ENCODE measurements at places on chromosomes 2 and 18.

DNA sequence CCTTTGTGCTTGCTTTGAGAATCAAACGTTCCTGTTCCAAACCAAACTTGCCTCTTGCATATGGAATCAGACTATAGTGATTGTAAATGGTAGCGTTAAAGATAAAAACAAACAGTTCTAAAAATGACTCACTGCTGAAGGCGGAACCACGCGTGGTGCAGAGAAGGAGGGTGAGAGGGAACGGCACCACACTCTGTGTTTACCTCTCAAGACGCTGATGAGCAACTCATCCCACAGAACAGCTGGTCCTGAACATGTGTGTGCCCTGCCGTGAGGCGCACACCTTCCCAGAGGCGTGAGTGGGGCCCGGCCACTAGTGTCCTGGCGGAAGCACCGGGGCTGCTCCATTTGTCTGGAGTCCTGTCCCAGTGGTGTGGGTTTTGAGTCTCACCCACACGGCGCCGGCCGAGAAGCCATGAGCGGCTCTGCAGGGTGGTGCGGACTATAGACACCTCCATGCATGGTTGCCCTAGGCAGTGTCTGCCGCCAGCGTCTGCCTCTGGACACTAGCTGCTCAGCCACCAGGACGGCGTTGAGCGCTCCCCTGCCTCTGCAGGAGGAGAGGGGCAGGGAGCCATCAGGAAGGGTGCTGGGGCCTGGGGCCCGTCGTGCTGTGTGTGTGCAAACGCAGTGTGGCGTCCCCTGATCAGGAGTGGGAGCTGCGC is 52.1 kb downstream of the NFATC1 start:
- no peak for DNase-seq

GRCh38 chr18:8788503-8789429 is 83.4 kb downstream of the MTCL1 start:
- no peak for DNase-seq

GRCh38 chr2:240435457-240435947 is at the start of gene GPC1:
Gene GPC1 (plus strand): TSS chr2:240435663. CDS start chr2:240435919, 256 bp downstream.
- DNase-seq: peak; percentile 74

DNA sequence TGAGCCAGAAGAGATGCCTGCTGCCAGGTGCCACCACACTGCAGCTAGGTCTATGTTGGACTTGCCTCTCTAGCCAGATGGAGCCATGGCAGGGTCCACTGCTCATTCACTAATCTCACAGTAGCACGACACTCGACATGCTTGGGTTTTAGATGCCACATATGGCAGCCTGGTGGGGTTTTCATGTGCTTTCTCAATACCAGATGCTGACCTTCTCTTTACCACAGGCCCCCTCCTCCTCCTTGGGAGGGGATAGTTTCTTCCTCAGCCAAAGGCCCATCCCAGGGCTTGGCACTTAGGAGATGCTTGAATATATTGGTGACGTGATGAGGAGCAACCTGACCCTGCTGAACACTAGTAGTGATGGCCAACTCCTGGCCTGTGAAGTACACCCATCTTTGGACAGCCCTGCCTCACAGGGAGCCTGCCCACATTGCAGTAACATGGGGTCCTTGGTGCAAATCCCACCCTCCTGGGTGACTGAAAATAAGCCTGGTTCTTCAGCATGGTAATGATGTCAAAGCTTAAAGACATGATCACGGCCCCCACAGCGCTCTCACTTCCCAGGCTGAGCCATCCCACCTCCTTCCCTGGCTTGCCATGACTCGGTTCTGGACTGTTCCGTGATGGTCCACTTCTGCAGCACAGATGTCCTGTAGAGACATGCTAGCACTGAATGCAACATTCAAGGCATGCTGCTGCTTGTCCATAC is 227.5 kb downstream of the SH3RF3 start:
- DNase-seq: no peak

- no peak for DNase-seq
Measured at GRCh38 chr2:32977228-32977758, 30.5 kb downstream of the LTBP1 start.

- DNase-seq: peak; percentile 23
Measured at GRCh38 chr2:75466708-75467311, 93.9 kb downstream of the EVA1A start.

- DNase-seq: no peak
Measured at GRCh38 chr18:7683753-7684152, 116.6 kb downstream of the PTPRM start.

DNA sequence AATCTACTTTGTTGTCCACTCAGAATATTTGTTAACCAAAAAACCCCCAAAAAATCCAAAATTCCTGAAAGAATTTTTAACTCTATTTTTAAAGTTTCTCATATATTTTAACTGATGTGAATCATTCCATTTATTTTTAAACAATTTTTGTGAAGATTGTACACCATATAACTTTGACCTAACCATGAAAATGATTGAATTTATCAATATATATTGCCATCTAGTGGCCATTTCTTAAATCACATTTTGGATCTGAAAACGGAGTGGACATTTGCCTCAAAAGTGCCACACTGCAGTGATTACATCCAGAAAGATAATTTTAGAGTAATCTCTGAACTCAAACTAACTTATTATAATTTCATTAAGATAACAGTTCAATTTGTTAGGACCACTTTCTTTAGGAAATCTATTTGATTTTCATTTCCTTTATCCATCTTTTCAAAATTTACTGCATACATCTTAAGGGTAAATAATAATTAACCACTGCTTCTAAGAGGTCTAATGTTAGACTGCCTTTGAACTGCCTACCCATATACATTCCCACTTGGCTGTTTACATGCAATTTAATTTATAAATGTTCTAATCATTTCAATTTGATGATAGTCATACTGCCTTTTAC is 71.1 kb downstream of the DSC3 start:
- no peak for DNase-seq

DNA sequence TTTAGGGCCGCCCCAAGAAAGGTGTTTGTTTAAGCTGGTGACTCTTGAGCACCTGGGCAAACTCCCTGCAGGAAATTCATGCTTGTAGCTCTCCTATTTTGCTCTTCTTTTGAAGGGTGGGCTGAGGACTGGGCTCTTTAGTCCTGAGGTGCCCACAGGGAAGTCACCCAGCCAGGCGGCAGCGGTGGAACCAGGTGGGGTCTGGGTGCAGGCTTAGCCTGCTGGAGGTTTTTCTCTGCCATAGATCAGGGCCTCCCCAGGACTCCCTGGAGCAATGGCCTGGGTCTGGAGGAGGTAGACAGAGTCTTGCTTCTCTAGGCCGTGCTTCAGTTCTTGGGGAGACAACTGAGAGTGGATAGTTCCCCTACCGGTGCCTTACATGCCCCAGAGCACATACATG is 99.9 kb downstream of the CLIP4 start:
- DNase-seq: no peak

DNA sequence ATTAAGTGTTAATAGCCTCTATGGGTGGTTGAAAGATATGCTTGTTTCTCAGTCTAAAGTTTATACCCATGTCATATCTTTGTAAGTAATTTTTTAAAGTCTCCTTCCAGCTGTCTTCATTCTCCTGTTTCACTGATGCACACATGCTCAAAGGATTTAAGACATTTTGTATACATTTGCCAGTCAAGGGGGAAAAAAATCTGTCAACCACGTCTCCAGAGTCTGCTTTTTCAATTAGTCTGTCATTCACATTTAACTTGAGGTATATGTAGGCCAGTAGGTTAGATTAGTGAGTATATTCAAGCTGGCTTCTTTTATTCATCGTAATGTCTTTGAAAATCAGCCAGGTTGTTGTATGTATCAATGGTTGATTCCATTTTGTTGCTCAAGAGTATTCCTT is 193.5 kb downstream of the MCFD2 start:
- DNase-seq: no peak

- no peak for DNase-seq
Measured at GRCh38 chr2:237012004-237012403, 73.7 kb upstream of the COPS8 start.

DNA sequence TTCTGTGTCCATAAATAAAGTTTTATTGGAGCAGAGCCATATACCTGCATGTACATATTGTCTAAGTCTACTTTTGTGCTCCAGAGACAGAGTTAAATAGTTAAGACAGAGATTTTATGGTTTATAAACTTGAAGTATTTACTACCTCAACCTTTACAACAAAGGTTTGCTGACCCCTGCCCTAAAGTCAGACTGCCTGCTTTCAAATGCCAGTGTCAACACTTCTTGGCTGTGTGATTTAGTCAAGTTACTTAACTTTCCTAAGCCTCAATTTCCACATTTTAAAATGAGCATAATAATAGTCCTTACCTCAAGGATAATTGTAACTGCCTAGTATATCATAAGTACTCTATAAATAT is 44.4 kb upstream of the ITPRID2 start:
- DNase-seq: no peak

DNA sequence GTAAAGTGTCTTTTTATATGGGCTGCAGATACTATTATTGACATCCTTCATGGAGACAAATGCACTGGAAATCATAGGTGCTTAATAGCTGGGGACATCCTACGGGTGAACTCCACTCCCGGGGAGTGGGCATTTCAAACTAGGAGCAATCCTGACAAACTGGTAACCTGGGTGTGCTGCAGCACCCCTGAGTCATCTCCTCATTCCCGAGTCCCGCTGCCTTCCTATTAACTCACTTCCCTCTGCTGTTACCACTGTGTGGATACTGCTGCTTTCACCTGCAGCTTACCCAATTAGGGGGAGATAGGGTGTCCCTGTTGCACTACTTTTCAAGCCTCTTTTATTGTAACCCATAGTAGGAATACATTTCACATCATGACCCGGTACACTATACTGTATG is 134.2 kb downstream of the RAPGEF4 start:
- no peak for DNase-seq

DNA sequence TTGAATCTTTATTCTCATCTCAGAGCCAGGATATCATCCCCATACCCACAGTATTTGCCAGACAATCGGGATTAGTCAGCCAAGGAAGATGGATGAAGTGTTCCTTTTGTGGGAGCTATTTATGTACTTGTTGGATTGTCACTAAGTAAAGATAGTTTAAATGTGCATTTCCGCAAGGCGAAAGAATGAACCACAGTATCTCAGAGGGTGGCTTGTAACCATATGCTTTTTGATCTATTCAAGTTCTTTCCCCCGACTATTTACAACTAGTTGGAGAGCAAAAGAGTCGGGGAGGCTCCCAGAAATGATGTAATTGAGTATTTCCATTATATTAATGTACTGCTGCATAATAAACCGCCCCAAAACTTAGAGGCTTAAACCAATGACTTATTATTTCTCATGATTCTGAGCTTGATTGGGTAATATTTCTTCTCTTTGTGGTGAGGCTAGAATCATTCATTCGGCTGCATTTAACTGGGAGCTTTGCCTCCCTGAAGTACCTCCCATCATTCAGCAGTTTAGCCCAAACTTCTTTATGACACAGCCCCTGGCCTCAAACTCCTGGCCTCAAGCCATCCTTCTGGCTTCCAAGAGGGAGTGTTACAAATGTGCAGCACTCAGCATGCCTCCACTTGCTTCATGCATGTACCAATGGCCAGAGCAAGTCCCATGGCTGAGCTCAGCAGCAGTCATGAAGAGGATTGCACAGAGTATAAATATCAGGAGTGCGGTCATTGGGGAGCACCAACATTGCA is 423.7 kb downstream of the METTL4 start:
- DNase-seq: no peak

DNA sequence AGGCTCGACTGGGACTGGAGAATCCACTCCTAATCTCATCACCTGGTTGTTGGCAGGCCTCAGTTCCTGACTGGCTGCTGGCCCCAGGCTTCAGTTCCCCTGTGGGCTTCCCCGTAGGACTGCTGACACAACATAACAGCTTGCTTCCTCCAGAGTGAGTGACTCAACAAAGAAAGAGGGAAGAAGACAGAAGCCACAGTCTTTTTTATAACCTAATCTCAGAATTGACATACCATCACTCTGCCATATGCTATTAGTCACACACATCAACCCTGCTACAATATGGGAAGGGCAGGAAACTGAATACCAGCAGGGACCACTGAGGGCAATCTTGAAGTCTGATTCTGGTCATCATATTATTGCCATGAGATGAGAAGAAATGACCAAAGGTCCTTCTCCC is 76.8 kb upstream of the SLC14A2 start:
- DNase-seq: no peak

DNA sequence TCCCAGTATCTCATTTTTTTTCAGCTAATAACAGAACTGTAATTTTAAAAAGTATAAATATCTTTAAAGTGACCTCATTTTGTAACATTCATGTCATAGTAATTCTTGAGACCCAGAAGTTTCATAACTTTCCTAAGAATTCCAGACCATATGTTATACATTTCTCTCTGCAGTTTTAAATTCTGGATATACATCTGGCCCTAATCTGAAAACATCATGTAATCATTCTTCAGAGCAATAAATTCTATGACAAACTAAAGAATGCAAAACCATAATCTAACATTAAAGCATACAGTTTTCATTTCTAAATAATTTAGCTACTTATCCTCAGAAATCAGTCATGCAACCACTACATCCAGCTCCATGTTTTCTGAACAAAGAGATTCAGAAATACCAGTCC is 198.3 kb upstream of the SLC35G4 start:
- DNase-seq: no peak

GRCh38 chr18:13180614-13181375 is 37.8 kb upstream of the LDLRAD4 start:
- no peak for DNase-seq

DNA sequence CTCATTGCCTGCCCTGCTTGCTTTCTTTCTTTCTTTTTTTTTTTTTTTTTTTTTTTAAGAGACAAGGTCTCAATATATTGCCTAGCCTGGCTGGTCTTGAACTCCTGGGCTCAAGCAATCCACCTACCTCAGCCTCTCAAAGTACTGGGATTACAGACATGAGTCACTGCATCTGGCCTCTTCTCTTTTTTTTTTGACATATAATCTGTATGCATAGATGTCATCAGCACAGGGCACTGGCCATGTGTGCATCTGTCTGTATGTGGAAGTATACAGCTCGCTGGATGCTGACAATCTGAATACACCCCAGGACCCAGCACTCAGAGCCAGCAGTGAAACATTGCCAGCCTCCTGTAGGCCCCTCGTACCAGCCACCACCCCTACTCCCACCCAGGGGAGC is 49.5 kb downstream of the TFCP2L1 start:
- DNase-seq: no peak

DNA sequence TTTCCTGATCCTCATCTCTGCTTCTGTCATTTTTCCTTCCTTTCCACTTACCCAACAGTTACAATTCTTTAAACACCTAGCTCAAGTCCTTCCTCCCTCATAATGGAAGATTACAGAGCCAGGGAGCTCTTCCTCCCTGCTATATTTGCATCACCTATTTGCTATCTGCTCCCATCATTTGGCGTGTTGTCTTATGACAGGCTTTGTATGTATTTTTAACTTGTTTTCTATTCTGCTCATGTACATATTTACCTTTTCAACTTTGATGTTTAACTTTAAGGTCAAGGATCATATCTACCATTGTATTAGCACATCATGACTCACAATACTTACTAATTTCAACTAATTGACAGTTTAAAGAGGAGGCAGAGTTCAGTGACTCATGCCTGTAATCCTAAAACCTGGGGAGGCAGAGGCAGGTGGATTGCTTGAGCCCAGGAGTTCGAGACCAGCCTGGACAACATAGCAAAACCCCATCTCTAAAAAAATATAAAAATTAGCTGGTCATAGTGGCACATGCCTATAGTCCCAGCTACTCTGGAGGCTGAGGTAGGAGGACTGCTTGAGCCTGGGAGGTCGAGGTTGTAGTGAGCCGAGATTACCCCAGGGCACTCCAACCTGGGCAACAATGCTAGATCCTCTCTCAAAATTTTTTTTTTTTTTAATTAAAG is 308.0 kb upstream of the STON1 start:
- DNase-seq: no peak

- DNase-seq: no peak
Measured at GRCh38 chr2:97698530-97698929, 14.8 kb upstream of the ZAP70 start.

GRCh38 chr2:226137201-226137811 is 662.3 kb downstream of the IRS1 start:
- DNase-seq: no peak

GRCh38 chr2:41948397-41948763 is 99.4 kb upstream of the PKDCC start:
- no peak for DNase-seq

All from activated CD8-positive, alpha-beta T cell treated with anti-CD3 and anti-CD28 coated beads, Interleukin-2, amount 10 ng/mL, durations not matched to agents 7 days and 5 days (primary cell).